Fibroblast of villous mesenchyme (primary cell): ENCODE measurements at places on chromosomes 12 and 14. TPM values are rescaled to one million over a fixed set of nuclear protein-coding genes. Genes with fewer than 3 reads are reported as not detected.
A peak's percentile ranks its signal among the peaks of the same experiment; 100 is the strongest.

RPGRIP1 gene
- total RNA-seq: under 0.01 TPM in 1 of 2 replicates, not detected in the other

CCDC177 gene
- total RNA-seq: not detected in 2 replicates

GRCh38 chr14:59069163-59069854, 119.2 kb upstream of the DAAM1 start:
- peak; percentile 57 for DNase-seq

DNA sequence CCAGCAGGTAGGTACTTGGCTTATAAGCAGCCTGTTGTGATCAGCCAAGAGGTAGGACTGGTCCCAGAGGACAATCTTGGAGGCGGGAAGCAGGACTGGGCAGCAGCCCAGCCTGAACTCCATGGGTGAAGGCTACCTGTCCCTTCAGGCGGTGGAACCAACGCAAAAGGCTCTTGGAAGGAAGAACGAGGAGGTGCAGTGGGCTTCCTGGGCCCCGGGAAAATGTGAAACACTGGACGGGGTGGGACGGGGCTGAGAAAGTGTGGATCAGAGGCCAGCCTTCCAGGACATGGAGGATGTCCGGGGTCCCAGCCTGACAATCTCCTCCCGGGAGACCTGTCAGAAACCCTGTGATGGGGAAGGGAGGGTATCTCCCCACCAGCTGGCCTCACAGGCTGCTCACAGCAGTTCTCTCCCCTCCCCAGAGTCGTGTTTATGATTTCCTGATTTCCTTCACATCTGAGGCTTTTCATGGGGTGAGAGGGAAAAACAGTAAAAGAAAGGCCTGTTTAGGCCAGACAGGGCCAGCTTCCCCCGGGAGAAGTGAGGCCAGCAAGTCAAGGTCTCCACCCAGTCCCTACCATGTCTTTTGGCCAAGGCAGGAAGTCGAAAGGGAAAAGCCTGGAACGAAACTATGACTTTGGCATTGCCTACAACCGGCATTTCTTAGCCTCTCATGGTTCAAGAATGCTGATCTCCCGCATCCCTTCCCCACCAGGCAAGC, 11.3 kb downstream of the CMKLR1 start:
- DNase-seq: no peak

GRCh38 chr14:65927931-65928356, 515.4 kb downstream of the FUT8 start:
- no peak for DNase-seq
